Activated T-cell treated with anti-CD3 and anti-CD28 coated beads, Interleukin-2, amount 50 U/mL, for 72 hours (primary cell): ENCODE measurements at places on chromosomes 1 and 21. TPM values are rescaled to one million over a fixed set of nuclear protein-coding genes. Genes with fewer than 3 reads are reported as not detected.

DNA sequence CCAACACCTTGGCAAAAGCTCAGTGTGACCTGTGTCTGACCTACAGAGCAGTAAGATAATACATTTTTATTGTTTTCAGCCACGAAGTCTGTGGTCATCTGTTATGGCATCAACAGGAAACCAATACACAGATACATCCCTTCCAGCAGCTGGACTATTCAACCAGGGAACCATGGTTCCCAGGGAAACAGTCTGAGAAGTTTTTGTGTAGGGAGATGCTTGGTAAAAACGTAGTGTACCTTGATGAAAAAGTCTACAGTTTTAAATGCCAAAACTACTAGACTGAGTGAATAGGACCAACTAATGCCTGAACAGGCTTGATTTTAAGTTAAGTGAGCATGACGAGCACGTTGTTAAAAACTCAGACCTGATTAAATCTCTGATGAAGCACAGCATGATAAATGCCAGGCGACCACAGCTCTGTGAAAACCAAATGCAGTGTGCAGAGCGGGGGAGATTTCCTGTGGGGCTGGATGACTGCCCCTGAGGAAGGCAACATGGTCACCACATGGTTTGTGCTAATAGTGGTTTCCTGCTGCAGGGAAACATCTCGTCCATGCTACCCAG lies 228.9 kb downstream of the TNR start:
- H3K4me3 ChIP-seq: no peak overlapping the region
- no peaks in the 10 kb centered on the region for H3K36me3 ChIP-seq
- H3K27ac ChIP-seq: no peak overlapping the region
- peaks cover 42% of the 10 kb centered on the region for H3K27me3 ChIP-seq
- peak; percentile 12 for DNase-seq
- H3K4me1 ChIP-seq: peaks cover 5% of the 10 kb centered on the region

GRCh38 chr1:5329068-5329739 lies 663.0 kb downstream of the NPHP4 start:
- no peak overlapping the region for H3K4me3 ChIP-seq
- no peaks in the 10 kb centered on the region for H3K27me3 ChIP-seq
- peaks cover 22% of the 10 kb centered on the region for H3K4me1 ChIP-seq
- H3K27ac ChIP-seq: peak overlapping the region; percentile 76
- peaks cover 8% of the 10 kb centered on the region for H3K36me3 ChIP-seq

- H3K4me1 ChIP-seq: no peaks in the 10 kb centered on the region
- no peaks in the 10 kb centered on the region for H3K36me3 ChIP-seq
These were observed 34.0 kb upstream of the CRNN start for GRCh38 chr1:152448095-152448494.

The APCS gene
- not detected for total RNA-seq

DNA sequence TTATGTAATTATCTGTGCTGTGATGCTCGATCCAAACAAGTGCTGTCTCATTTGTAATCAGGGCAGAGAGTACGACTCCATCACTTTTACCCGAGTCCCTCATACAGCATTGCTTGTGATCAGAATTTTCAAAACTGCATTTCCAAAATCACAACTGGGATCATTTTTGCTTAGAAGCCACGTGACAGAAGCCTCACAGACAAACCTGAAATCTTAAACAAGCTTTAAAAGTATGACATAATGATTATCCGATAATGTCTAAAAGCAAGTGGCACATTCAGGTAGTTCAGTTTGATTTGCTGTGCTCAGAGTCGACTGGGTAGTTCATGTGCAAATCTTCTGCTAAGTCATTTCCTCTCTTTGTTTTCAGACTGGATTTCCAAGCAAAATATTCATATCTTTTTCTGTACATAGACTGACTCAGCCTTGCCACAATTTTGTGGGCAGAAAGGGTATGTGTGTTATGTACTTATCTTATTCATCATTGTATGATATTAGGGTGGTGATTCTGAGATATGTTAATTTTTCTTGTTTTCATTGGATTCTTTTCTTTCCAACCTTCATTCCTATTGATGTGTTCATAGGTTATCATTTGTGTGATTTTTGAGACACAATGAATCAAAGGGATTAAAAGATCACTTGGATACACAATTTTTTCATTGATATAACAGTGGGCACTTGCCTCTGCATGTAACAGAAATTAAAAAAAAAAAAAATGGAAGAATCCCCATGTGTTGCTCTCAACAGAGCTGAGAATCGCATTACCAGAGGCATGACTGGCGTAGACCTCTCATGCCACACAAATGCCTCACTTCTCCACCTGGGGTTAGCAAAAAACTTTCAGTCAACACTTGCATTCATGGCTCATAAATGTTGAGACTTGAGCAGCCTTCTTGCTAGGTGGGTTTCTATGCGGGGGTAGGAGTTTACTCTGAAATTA lies 355.7 kb downstream of the LTN1 start:
- no peaks in the 10 kb centered on the region for H3K27me3 ChIP-seq
- H3K4me1 ChIP-seq: peaks cover 20% of the 10 kb centered on the region
- no peaks in the 10 kb centered on the region for H3K36me3 ChIP-seq
- H3K27ac ChIP-seq: peak overlapping the region; percentile 86
- H3K4me3 ChIP-seq: peak overlapping the region; percentile 61
